ENCODE measurements at places on chromosomes 11 and 22.
A peak's percentile ranks its signal among the peaks of the same experiment; 100 is the strongest.

GRCh38 chr11:117809236-117810055 lies 12.4 kb upstream of the DSCAML1 start:
- DNase-seq: no peak

DNA sequence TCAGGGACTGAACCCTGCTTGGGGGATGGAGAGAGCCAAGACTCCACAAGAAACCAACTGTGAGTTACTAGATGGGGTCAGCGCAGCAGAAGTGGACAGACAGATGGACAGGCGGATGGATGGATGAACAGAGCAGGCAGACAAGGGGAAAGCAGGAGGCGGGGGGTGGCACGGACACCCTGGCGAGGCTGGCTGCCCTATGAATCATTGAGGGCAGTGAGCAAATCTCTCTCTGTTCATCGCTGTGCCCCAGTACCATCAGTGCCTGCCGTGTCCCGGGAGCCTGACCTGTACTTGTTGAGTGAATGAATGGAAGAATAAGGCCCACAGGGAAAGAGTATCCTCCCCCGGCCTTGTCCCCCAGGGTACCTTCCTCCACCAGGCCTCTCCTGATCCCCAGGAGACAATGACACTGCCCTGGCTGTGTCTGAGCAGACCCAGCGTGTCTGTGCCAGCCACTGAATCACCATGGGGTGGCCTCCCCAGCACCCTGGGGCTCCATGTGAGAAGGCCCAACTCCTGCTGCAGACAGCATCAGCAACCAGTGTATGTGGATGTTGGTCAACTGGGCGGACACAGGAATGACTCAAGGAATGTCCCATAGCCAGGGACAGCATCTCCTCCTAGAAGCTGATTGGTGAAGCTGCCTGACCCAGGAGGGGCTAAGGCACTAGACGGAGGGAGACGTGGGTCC lies 5.1 kb upstream of the KLHL35 start:
- no peak for DNase-seq

- DNase-seq: no peak
These were observed 193.0 kb downstream of the MSANTD4 start for GRCh38 chr11:105829084-105829483.

DNA sequence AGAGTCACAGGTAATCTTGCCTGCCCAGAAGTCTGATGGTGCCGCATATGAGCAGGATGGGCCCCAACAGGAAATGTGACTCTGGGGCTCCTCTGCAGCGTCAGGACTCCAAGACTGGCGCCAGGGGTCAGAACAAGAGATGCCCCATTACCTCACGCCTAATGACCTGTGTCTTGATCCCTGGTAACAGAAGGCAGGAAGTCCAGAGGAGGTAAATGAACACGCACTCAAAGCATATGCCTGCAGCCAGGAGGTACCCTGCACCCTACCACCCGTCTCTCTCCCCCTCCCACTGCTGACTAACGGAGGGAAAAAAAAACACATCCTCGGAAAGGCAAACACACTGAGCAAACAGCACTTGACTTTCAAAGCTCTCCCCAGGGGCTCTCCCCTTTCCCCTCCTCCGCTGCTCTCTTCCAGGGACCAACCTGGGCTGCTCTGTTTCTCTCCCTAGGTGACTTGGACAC lies 37.3 kb downstream of the ABCC8 start:
- DNase-seq: no peak

- no peak for DNase-seq
These were observed 53.5 kb downstream of the MYH9 start for GRCh38 chr22:36334081-36334820.

DNA sequence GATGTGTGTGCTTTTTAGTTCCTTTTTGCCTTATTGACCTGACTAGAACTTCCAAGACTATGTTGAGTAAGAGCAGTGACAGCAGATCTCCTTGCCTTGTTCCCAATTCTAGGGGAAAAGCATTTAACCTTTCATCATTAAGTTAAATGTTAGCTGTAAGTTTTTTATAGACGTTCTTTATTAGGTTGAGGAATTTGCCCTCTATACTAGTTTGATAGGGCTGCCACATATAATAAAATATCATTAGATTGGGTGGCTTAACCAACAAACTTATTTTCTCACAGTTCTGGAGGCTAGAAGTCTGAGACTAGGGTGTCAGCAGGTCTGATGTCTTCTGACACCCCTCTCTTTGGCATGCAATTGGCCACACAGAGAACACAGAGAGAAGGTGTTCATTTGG lies 32.6 kb upstream of the B3GNT6 start:
- DNase-seq: no peak

DNA sequence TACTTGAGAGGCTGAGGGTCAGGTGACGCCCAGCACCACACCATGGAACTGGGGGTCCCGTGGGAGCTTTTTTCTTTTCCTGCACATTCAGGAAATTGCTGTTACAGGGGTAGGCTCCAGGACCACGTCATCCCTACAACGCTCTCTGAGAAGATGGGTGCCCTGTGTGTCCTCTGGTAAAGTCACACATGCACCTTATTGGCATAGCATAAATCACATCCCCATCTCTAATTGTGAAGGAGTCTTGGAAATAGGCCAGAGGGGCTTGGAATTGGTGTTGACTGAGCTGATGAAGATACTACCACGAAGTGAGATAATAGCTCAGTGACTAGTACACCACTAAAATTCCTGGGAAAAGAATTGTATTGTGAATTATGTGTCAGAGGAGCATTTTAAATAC lies 57.6 kb downstream of the TNRC6B start:
- no peak for DNase-seq

DNA sequence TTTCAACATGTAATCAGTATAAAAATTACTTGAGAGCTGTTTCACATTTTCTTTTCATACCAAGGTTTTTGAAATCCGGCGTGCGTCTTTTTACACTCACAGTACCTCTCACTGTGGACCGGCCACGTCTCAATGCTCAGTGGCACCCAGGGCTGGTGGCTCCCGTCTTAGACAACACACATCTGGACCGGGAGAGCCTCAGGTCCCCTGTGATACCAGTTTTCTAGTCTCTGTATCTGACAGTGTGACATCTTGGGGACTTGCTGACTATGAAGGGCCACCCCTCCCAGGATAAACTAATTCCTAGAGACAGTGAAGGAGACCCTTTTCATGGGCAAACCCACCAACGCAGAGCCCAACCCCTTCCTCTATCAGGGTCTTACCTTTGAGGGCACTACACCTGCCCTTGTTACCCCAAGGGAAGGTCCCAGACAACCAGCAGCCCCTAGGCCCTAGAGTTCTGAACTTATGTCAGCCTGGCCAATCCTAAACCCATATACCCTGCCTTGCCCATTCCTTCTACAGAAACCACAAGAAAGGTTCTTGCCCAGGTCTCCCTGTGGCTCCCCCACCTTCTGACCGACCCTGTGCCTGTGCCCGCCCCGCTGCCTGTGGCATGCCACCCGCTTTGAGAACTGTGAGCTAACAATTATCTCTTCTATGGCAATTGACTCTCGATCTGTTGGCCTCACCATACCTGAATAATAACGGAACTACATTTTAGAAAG lies 6.1 kb upstream of the ASCL2 start:
- no peak for DNase-seq

DNA sequence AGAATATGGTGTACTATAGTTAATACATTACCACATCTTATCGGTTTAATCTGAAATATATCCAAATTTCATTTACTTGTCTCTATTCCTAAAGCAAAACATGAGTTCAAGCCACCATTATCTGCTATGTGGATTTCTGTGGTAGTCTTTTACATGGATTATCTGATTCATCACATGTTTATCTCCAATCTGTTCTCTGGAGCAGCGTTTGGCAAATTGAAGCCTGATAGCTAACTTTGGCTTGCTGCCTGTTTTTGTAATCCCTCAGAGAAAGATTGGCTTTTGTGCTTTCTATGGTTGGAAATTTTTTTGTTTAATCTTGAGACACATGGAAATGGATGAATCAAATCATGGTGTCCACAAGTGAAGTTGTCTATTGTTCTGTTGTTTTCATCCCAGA lies 274.3 kb downstream of the JRKL start:
- no peak for DNase-seq

DNA sequence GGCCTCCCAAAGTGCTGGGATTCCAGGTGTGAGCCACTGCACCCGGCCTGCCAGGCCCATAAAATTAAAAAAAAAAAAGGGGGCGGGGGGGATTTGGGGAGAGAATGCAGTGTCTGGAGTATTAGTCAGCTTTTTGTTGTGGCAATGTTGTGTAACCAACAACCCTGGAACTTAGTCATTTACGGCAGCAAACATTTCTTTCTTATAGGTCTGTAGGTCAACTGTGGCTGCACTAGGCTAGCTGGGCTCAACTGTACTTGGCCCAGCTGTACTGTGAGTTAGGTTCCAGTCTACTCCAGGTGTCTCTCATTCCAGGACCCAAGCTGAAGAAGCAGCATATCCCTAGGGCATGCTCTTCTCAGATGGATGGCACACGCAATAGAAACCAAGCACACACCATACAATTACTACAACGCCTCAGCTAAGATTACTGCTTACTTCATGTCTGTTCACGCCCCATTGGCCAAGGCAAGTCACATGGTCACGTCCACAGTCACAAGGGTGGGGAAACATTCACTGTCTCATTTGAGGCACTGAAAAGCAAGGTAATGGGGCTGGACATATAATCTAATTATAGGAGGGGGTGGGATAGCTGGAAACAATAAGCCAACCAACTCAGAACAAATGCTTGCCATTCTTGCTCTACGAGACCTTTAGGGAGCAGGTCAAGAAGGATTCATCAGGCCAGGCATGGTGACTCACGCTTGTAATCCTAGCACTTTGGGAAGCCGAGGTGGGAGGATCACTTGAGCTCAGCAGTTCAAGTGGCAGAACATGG lies 10.4 kb upstream of the SPINDOC start:
- DNase-seq: no peak

DNA sequence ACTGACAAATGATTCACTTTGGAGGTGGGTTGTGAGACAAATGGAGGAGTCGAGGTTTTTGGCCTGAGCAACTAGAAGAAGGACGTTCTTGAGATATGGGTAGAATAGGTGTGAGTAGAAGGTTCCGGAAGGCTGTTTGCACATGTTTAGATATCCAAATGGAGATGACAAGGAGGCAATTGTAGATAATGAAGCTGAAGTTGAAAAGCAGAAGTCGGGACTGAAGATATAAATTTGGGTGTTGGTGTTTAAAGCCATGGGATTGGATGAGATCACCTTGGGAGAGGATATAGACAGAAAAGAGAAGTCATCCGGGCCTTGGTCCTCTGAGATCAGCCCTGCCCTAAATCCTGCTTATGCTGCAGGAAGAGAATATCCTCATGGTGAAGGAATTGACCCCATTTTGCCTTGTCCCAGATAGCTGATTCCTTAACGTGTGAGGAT lies 75.5 kb upstream of the CD44 start:
- no peak for DNase-seq

DNA sequence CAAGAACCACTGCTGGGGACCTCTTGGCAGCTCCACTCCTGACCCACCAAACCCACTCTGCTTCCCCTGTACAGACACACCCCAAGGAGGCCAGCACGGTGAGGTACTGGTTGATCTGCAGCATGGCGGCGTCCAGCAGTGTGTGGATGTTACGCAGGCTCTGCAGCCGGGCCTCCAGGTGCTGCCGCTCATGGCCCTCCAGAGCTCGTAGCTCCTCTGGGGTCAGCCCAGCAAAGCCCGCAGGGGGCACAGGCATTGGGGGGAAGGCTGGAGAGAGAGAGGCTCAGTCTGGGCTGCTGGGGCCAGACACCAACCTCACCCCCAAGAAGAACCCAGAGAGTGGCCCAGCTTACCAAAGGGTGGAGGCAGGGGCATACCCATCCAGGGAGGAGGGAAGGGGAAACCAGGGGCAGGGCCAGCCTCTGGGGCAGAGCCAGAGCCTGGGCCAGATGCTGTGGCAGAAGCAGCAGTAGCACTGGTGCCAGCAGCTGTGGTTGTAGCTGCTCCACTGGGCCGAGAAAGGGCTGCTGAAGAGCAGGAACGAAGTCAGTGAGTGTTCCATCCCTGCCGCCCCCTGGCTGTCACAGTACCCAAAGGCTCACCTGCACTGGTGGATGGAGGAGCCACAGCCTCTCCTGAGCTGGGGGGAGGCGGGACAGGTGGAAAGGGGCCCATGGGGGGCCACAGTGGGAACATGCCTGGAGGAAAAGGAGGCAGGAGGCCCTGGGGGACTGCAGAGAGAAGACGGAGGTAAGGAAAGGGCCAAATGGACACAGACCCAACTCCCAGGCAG lies 4.5 kb downstream of the SYVN1 start:
- no peak for DNase-seq

GRCh38 chr11:134566311-134566710 lies 154.3 kb upstream of the B3GAT1 start:
- no peak for DNase-seq

GRCh38 chr11:127574478-127574877 lies 573.9 kb upstream of the KIRREL3 start:
- DNase-seq: no peak

GRCh38 chr11:75031771-75032549 lies 43.2 kb downstream of the NEU3 start:
- DNase-seq: peak; percentile 34

GRCh38 chr11:133693110-133693509 lies 152.2 kb downstream of the SPATA19 start:
- no peak for DNase-seq

DNA sequence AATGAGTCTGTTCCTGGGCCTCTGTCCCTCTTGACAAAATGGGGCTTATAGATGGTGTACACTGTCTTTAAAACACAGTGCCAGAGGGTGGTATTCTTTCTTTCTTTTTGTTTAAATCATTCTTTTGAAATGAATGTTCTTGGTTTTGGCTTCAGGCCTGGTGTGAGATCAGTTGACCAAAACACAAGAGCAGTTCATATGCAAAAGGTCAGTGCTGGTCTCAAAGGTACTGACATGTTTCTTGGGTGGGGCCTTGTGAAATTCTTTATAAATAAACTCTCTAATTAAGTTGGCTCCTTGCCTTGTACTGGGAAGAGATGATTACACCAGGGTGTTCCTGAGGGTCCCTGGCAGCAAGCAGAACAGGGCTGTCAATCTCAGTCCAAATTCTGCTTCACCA lies 110.0 kb downstream of the FBXO7 start:
- DNase-seq: no peak

DNA sequence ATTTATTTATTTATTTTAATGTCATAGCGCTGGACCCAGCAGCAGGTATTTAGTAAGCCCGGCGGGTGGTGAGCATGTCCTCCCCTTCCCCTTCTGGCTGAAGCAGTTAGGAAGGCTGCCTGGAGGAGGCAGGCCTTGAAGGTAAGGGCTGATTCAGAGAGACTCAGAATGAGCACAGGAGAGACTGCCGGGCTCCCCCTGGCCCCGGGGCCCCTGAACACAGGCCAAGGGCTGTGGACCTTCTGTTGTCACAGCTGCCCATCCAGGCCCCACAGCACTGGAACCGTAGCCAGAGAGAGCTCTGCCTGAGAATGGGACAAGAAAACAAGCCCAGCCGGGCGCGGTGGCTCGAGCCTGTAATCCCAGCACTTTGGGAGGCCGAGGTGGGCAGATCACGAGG lies 52.8 kb downstream of the KCNJ4 start:
- no peak for DNase-seq

GRCh38 chr11:74490941-74491340 lies 2.6 kb downstream of the LIPT2 start:
- DNase-seq: no peak

- DNase-seq: no peak
These were observed 19.4 kb downstream of the NELL1 start for GRCh38 chr11:20688761-20689160.

GRCh38 chr11:67111261-67111660 lies 7.8 kb upstream of the KDM2A start:
- DNase-seq: no peak
